ENCODE measurements at places on chromosomes 6 and 20. TPM values are rescaled to one million over a fixed set of nuclear protein-coding genes. Genes with fewer than 3 reads are reported as not detected.
A peak's percentile ranks its signal among the peaks of the same experiment; 100 is the strongest.

Gene TSBP1
- total RNA-seq: not detected

Gene HLA-DQB1
- total RNA-seq: 2.2 TPM

Gene DYNLT2
- total RNA-seq: 0.62 TPM

Gene CD24
- 5.9 TPM for total RNA-seq

Gene GPLD1
- total RNA-seq: 0.07 TPM

Gene ENPP5
- 26.8 TPM for total RNA-seq

GRCh38 chr6:40717411-40718057, 130.4 kb upstream of the LRFN2 start:
- DNase-seq: no peak
- peak overlapping the region; percentile 40 for H3K27ac ChIP-seq
- H3K4me1 ChIP-seq: no peaks in the 10 kb centered on the region
- H3K4me3 ChIP-seq: no peak overlapping the region
- no peaks in the 10 kb centered on the region for H3K27me3 ChIP-seq

- H3K27ac ChIP-seq: no peak overlapping the region
- no peak for DNase-seq
- no peaks in the 10 kb centered on the region for H3K4me1 ChIP-seq
- no peak overlapping the region for H3K4me3 ChIP-seq
- no peaks in the 10 kb centered on the region for H3K36me3 ChIP-seq
Measured at GRCh38 chr20:46599227-46599987, 49.0 kb upstream of the OCSTAMP start.

DNA sequence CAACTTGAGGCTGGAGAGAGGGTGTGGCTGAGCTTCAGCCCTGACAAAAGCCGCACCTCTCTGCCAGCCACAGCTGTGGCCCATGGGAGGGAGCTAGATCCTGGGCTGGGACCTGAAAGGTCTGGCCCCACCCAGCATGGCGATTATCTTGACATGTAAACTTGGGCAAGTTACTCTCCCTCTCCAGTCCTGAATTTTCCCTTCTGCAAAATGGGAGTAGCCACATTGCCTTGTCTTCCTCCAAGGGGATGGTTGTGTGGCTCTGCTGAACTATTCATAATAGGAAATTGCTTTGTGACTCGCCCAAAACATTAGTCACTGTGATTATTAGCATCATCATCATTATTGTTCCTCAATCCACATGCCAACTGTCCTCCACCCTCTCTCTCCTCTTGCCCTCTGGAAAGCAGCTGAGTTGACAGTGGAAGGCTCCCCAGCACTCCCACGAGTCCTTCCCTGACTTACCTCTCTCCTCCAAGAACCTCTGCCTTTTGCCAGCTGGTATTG, 23.0 kb upstream of the RBPJL start:
- H3K4me3 ChIP-seq: no peak overlapping the region
- no peak for DNase-seq
- no peaks in the 10 kb centered on the region for H3K36me3 ChIP-seq
- no peak overlapping the region for H3K27ac ChIP-seq
- H3K4me1 ChIP-seq: no peaks in the 10 kb centered on the region

GRCh38 chr20:35876033-35876320, 78.3 kb downstream of the SCAND1 start:
- H3K4me3 ChIP-seq: no peak overlapping the region
- peaks cover 4% of the 10 kb centered on the region for H3K36me3 ChIP-seq
- H3K27ac ChIP-seq: peak overlapping the region; percentile 77
- H3K4me1 ChIP-seq: peaks cover 32% of the 10 kb centered on the region

- H3K27me3 ChIP-seq: no peaks in the 10 kb centered on the region
- no peak overlapping the region for H3K4me3 ChIP-seq
- H3K36me3 ChIP-seq: no peaks in the 10 kb centered on the region
- no peaks in the 10 kb centered on the region for H3K4me1 ChIP-seq
Measured at GRCh38 chr6:122869437-122870024, 80.5 kb downstream of the SMPDL3A start.

GRCh38 chr20:4873396-4873795, 127.9 kb downstream of the SLC23A2 start:
- H3K27me3 ChIP-seq: no peaks in the 10 kb centered on the region
- no peak for DNase-seq
- peaks cover 17% of the 10 kb centered on the region for H3K36me3 ChIP-seq
- H3K27ac ChIP-seq: no peak overlapping the region

DNA sequence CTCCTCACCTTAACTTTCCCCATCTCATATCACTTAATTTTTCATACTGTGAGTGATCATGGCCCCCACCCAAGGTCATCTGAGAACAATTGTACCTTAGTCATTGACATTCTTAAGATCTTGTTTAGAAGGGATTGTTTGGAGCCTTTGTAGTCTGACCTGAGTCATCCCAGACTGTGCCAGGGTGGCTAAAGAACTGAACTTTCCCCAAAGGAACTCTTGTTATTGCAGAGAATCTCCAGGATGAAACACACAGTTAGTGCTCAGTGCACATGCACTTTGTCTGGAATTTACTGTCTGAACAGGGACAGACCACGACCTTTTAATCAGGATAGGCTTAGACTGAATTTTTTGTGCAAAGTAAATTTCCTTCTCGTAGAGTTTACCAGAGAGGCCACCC, 112.6 kb upstream of the CCN2 start:
- peak; percentile 6 for DNase-seq
- H3K4me1 ChIP-seq: no peaks in the 10 kb centered on the region
- peak overlapping the region; percentile 4 for H3K27ac ChIP-seq
- H3K27me3 ChIP-seq: no peaks in the 10 kb centered on the region
- H3K4me3 ChIP-seq: no peak overlapping the region
- no peaks in the 10 kb centered on the region for H3K36me3 ChIP-seq

- no peak overlapping the region for H3K27ac ChIP-seq
- no peaks in the 10 kb centered on the region for H3K27me3 ChIP-seq
- no peaks in the 10 kb centered on the region for H3K36me3 ChIP-seq
Measured at GRCh38 chr6:63637865-63638445, 2.4 kb downstream of the PHF3 start.

DNA sequence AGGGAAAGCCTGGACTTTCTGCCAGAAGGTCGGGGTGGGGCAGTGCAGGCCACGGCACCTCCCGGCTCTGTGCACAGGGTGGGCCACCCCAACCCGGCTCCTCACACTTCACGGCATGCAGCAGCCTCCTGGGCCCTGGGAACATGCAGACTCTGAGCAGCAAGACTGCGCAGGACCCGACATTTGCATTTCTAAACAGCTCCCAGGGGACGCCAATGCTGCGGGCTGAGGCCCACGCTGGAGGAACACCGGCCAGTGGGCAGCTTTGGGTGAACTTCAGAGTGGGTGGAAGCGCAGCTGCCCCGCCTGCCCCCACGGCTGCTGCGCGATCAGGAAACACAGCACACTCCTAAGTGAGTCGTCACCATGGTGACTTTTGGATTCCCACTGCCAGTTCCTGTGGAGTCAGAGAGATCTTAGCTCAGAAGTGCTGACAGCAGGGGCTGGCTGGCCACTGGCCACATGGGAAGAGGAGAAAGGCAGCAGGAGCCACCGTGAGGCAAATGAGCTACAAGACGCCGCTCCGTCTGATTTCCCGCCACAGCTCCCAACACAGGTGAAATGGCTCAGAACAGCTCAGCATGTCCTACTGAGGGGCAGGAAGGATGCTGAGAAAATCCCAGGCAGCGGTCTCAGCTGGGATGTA, 52.1 kb downstream of the RNASET2 start:
- no peaks in the 10 kb centered on the region for H3K4me1 ChIP-seq
- DNase-seq: no peak
- no peak overlapping the region for H3K4me3 ChIP-seq
- H3K27ac ChIP-seq: no peak overlapping the region
- peaks cover 15% of the 10 kb centered on the region for H3K27me3 ChIP-seq

- H3K27ac ChIP-seq: no peak overlapping the region
- no peaks in the 10 kb centered on the region for H3K36me3 ChIP-seq
- H3K27me3 ChIP-seq: no peaks in the 10 kb centered on the region
- no peak overlapping the region for H3K4me3 ChIP-seq
- no peaks in the 10 kb centered on the region for H3K4me1 ChIP-seq
Measured at GRCh38 chr20:22241609-22242008, 342.8 kb downstream of the FOXA2 start.

All from gastrocnemius medialis (tissue), 4 donors.